C1 segment of cervical spinal cord (tissue), 14 donors: ENCODE measurements at places on chromosomes 2 and 18.

DNA sequence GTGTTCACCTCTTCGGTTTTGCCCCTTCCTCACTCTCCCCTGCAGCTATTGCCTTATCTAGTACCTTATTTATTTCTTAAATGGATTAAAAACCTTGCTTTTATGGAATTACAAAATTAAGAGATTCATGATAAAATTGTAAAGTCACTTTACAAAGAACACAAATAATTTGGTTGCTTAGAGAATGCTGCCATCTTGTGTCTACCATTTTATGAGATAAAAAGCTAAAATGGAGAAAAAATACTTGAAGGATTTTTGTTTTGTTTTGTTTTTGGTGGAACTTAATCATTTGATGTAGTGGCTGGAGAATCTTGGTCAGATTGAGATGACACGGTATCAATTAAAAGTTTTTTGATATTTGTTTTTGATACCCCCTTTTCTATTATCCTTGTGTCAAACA, 69.6 kb downstream of the R3HDM1 start:
- no peak for DNase-seq

- no peak for DNase-seq
These were observed 113.7 kb downstream of the B3GNT2 start for GRCh38 chr2:62309465-62310091.

DNA sequence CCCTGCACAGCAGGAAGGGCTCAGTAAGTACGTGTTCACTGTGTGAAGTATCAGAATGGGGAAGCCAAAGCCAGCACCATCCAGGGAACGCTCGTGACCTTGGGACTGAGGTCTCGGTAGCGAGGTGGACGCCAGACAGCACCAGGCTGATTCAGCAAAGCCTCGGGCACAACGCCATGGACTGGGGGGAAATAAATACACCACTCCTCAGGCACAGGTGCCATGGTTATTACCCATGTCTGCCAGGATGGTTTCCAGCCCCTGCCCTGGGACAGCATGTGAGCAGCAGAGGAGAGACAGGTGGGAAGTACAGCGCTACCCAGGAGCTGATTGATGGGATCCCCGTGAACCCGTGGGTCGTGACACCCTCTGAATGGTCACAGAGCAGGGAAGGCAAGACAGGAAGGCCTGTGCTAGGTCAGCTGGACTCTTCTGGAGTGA, 53.0 kb downstream of the REEP1 start:
- DNase-seq = no peak

GRCh38 chr2:165627470-165627869, 158.0 kb downstream of the CSRNP3 start:
- DNase-seq = no peak

GRCh38 chr2:165193178-165193777, 10.6 kb downstream of the SCN3A start:
- DNase-seq = no peak

GRCh38 chr2:240425236-240425615, 10.2 kb upstream of the GPC1 start:
- DNase-seq = no peak

GRCh38 chr18:40832362-40832761, 1122.7 kb upstream of the PIK3C3 start:
- no peak for DNase-seq

GRCh38 chr2:119764832-119765231, 5.1 kb downstream of the PTPN4 start:
- DNase-seq = no peak

GRCh38 chr2:17805717-17806363, 10.4 kb upstream of the MSGN1 start:
- no peak for DNase-seq

DNA sequence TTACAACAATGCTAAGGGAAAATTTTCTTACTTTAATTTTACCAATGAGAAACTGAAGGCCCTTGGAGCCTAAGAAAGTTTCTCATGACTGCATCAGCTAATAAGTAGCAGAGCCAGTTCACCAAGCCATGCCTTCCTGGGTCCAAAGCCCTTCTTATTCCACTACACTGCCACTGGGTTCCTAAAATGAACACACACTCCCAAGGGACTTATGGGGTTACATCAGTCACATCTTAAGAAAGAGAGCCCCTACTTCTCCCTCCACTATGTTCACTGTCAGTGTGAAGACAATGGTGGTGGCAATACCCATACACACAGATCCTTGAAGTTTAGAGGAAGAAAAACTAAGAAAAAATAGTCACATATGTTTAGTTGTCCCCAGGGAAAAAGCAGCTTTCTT, 20.6 kb downstream of the MBD2 start:
- DNase-seq = no peak

- DNase-seq = no peak
These were observed 80.3 kb downstream of the CD28 start for GRCh38 chr2:203786549-203787351.

DNA sequence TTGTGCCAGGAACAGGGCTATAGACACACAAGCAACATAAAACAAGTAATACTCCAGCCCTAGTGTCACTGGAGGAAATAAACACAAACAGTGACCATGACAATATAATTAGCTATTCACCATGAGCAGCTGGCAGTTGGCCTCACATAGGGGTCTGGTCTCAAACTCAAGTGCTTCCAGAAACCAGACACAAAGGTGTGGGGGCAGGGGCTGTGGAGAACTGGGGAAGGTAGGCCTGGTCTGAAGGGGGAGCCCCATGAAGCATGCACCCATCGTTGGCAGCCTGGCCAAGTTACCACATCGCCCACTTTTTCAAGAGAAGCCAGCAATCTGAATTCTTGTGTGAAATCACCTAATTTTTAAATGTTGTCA, 49.5 kb upstream of the SP3 start:
- DNase-seq = no peak

- DNase-seq = no peak
These were observed 220.7 kb downstream of the SEPTIN10 start for GRCh38 chr2:109392816-109393661.

- DNase-seq = no peak
These were observed 513.2 kb downstream of the RNF144A start for GRCh38 chr2:7430421-7430868.

- no peak for DNase-seq
These were observed 14.8 kb upstream of the SMAD2 start for GRCh38 chr18:47944972-47945852.

DNA sequence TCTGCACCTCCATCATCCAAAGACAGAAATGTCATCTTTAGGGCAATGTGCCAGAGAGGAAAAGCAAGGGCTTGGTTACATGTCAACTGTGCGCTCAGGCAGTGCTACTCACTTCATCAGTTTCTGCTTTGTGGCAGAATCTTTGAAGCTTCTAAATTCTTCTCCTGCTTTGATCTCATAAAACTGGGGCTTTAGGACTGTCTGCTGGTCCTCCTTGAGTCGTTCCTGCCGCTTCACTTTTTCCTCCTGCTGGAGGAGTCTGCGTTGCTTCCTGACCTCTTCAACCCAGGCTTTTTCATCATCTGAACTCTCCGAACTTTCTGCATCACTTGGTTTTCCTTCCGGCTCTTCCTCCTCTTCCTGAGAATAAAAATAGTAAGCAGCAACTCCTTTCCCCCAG, 100.8 kb downstream of the NOL10 start:
- no peak for DNase-seq

DNA sequence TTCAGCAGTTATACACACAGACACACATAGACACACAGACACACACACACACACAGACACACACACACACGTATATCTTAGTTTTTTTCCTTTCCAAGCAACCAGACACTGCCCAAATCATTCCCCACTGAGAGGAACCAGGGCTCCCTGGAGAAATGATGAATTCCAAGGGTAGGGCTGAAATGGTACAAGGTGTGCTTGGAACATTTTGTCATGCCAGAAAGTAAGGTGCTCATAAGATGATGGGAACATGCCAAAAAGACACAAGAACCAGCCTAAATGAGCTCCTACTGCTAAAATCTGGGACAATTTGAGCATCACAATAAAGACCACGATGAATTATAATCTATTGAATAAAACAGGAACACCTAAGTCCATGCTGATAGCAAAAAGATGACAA, 103.3 kb downstream of the MEP1B start:
- DNase-seq = no peak

DNA sequence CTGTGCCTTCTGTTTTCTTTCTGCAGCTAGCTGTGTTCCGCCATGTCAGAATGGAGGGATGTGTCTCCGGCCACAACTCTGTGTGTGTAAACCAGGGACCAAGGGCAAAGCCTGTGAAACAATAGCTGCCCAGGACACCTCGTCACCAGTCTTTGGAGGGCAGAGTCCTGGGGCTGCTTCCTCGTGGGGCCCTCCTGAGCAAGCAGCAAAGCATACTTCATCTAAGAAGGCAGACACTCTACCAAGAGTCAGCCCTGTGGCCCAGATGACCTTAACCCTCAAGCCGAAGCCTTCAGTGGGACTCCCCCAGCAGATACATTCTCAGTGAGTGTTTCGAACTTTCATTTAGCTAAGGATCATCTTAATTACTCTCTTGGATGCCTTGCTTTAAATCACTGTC, 74.1 kb downstream of the LTBP1 start:
- DNase-seq = no peak

DNA sequence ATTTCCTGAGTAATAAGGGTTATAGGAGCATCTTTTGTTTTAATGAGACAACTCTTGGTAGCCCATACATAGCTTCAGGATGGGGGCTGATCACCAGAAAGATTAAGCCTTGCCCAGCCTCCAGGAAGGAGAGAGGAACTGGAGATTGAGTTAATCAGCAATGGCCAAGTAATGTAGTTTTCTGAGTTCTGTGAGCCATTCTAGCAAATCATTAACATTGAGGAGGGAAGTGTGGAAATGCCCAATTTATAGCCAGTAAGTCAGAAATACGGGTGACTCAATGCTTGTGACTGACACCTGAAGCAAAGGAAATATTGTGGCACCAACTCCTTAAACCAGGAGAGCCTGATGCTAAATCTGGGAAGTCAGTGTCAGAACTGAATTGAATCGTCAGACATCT, 205.1 kb upstream of the SRD5A2 start:
- DNase-seq = no peak
